ENCODE measurements at places on chromosomes 5 and 9.

DNA sequence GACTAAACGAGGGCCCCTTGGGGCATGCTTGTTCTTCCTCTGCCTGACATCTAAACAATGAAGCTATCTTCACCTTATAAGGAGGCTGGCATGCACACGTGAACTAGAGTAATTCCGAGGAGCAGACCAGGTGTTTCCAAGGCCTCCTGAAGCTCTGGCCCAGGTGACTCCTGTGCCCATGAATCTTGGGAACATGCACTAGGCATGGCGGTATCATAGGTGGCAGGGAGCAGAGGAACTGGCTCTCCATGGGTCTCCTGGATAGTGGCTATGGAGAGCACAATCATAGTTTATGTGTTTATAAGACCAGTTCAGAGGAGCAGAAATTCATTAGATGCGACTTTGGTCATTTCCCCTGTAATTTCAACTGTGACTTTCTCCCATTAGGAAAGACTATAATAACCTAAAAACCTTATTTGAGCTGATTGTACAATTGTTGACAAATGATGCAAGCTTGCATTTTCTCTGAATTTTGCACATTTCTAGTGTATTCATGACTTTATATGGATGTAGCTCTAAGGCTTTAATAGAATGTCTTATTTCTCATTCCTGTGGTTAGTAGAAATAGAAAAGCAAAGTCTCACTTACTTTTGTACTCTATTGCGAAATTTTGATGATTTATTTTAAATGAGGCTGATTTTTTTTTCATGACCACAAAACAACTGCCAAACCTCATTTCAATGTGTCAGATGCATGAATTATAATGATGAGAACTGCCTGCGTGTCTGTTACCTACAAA is 135.3 kb upstream of the RPS23 start:
- no peak for DNase-seq

DNA sequence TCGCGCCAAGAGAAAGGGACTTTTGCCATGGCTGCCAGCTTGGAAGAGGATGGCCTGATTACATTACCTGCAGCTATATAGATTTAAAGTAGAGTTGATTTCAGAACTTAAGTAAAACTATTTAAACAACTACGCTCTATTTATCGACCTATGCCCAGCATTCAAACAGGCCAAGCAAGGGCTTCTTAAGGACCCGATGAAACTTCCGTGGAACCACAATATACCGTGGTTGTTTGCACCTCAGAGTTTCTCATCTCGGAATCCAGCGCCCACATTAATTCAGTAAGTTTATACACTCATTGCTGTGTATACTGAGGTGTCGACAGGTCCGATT is 505 bp upstream of the CDC14B start:
- no peak for DNase-seq

- no peak for DNase-seq
Observed at GRCh38 chr9:68455451-68455850, 85.2 kb downstream of the TMEM252 start.

DNA sequence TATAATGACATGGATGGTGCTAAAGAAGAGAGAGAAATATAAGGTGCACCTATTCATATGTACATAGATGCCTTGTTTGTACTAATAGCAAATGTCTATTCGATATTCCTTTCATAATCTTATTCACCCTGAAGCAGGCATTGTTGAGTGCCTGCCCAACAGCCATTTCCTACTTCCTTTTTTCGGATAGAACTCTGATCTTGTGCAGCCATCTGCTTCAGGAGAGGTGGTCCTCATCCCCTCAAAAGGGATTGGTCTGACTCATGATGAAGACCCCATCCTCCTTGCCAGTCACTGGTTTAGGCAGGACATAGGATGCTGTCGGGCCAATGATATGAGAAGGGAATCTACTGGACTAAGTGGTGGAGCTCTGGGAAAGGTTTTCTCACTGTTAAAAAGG is 8.4 kb upstream of the RANBP3L start:
- no peak for DNase-seq

DNA sequence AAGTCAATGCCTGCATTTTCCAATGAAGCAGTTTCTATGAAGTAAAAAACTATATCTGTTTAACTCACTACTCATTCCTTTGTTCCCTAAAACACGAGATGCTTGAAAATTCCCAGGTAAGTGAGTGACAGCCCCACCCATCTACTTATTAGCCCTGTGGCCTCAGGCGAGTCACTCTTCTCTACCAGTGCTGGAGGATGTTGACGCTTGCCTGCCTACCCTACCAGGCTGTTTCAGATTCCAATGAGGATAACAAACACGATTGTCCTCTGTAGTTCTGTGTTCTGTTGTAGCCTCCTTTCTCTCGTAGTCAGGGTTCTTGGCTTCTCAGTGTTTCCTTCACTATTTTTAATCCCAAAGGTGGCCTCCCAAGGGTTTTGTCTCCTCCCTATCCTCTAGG is 388.8 kb downstream of the KDM4C start:
- no peak for DNase-seq

DNA sequence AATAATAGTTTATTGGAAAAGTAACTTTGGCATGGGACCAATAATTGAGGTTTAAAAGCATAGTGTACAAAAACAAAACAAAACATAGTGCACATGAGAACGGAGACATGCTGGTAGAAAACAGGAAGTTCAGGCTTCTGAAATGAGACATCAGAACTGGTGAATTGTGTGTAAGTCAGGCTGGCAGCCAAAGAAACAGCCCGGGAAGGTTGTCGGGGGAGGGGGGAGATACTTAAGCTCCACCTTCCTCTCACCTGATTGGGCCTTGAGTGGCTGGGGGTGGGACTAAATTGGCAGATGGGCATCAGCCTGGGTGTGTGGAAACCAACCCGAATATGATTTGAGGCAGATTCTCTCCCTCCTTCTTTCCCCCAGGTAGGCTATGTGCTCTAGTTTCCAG is 256.3 kb downstream of the SMARCA2 start:
- DNase-seq = no peak

GRCh38 chr5:50704730-50705129 is 38.3 kb downstream of the PARP8 start:
- no peak for DNase-seq

DNA sequence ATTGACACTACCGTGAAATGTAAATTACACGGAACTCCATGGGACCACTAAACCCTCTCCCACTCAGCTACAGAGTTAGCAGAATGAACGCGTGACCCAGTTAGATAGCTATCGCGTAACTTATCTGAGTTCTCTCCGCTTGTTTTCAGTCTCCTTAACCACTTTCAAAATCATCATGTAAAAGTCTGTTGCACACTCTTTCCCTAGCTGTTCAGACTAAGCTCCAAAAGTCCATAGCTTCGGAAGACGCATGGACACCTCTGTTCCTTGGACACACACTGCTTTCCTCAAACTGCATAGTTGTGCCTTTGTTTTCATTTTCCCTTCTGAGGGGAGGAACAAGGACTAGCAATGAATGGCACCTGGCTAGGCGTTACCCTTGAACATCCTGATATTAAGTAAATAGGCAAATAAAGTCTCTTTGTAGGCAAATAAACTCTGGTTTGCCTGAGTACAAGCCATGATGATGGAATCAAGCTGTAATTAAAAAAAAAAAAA is 83.3 kb downstream of the DAPK1 start:
- no peak for DNase-seq

GRCh38 chr5:124876983-124877382 is 130.5 kb upstream of the ZNF608 start:
- DNase-seq = no peak

Data from activated T-cell treated with anti-CD3 and anti-CD28 coated beads for 24 hours (primary cell).